ENCODE measurements at places on chromosomes 5 and 9.

GRCh38 chr5:90873033-90873517, 314.5 kb downstream of the ADGRV1 start:
- no peak for DNase-seq

DNA sequence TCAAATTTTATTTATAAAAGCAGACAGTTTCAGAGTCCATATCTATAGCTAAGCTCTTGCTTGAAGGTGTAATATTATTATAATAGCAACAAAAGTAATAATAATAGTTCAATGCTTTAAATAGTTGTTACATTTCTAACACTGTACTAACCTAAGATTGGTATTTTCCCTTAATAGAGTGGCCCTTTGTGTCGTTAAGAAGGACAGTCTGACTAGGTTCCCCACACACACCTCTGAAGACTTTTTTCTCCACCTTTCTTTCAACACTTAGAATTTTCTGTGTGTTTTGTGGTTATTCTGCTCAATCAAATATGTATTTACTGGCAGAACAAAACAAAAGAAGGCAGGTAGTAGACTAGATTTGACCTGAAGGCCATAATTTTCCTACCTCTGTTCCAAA, 223.2 kb upstream of the ACO1 start:
- DNase-seq, result no peak

DNA sequence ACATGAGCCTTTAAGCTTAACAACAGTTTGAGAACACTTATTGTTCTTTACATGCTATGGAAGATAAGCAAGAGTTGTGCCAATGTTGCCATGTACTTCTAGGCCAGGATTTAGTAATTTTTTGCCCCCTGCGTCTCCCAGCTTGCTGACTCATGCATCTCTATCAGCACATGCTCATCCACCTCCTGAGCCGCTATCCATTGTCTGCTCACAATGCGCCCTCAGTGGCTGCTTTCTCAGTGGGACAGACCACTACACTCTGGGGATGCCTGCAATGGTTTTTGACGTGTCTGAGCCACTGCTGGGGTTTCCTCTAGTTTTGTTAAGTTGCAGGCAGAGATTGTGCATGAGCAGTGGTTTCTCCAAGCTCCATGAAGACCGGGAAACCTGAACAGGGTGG, 50.9 kb upstream of the PHF2 start:
- DNase-seq, result no peak

- DNase-seq, result no peak
Measured at GRCh38 chr5:68680366-68680765, 413.4 kb upstream of the SLC30A5 start.

DNA sequence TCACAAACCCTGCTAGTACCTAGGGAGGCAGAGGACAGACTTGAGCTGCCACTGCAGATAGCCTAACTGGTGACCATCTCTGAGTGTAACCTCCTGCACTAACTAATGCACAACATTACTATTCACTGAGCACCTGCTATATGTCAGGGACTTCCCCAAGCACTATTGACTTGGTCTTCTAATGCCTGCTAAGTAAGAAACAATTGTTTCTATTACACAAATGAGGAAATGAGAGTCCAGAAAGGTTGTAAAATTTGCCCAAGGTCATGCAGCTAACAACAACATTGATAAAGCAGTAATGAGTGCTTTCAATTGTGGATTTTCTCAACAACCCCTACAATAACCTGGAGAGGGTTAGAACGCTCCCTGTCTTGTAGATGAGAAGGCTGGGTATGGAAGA, 183.7 kb downstream of the ZNF462 start:
- DNase-seq, result no peak

DNA sequence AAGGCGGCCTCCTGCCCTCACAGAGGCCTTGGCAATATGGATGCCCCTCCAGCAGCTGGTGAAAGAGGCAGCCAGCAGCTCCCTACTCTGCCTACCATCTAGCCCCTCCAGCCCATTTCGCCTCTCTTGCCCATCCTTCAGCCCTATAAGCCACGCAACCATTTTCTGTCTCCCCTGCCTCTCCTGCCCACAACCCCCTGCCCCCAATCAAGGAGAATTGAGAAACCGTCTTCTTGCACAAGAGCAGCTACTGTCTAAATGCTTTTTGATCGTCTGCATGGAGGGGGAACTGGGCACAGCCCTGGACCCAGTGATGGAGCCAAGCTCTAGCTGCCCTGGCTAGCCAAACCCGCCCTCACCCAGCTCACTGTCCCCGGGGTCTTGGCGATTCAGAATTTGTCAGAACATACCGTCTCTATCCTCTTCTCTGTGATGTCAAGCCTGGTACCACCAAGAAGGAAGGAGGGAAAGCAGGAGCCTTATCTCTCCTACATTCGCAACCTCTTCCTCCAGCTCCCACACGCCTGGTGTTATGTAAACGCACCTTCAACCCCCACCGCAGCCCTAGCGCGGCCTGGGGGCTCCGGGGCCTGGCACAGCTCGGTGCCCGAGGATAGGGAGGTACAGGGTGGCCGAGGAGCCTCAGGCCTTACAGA, 1.2 kb downstream of the SPRY4 start:
- no peak for DNase-seq

- DNase-seq, result no peak
Measured at GRCh38 chr5:167867281-167867680, 424.2 kb upstream of the WWC1 start.

DNA sequence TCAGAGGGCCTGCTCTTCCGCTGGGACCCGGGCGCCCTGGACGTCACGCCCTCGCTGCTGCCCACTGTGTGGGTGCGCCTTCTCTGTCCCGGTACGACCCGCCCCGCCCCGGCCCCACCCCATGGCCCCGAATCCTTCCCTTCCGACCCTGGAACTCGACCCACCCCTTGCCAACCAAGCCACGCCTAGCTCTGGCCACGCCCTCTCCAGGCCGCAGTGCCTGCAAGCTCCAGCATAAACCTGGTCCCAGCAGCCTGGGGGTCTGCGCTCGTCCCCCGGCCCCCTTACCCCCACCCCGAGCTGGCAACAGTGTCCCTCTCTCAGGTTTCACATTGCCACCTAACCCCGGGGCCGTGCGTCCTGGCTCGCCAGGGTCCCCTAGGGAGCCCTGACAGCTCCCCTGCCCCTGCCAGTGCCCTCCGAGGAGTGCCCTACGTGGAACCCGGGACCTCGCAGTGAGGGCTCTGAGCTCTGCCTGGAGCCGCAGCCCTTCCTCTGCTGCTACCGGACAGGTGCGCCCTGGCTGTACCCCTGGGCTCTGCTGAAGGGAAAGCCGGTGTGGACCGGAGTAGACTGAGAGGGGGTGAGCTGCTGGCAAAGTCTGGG, 3.4 kb downstream of the ADGRD2 start:
- no peak for DNase-seq

- DNase-seq, result no peak
Measured at GRCh38 chr5:169384661-169385060, 83.7 kb upstream of the SLIT3 start.

DNA sequence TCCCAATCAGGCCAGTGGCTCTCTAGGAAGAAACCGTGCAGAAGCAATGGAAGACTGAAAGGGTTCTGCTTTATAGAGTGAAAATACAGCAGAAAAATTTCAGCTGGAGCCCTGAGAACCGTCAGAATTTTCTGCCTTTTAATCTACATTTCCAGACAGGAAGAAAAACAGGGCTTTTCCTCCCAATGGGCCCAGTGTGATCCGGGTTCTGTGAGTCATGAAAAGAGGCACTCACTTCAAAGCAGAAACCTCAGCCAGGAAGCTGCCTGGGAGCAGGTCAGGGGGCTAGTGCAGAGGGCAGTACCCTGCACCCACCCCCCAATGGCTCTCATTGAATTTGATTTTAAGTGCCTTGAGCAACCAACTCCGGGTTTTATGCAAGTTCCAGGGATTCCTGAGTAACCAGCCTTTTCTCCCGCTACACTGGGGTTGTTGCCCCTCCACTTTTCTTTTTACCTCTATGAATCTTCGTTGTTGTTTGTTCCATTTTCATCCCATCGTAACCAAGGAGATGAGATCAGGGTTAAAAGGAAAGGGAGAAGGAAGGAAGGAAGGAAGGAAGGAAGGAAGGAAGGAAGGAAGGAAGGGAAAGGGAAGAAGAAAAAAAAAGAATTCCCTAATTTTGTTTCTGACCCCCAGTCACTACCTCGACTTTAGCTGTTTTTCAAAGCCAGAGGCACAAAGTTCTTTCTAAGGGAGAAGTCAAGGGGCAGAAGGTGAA, 1.3 kb downstream of the BARHL1 start:
- no peak for DNase-seq

DNA sequence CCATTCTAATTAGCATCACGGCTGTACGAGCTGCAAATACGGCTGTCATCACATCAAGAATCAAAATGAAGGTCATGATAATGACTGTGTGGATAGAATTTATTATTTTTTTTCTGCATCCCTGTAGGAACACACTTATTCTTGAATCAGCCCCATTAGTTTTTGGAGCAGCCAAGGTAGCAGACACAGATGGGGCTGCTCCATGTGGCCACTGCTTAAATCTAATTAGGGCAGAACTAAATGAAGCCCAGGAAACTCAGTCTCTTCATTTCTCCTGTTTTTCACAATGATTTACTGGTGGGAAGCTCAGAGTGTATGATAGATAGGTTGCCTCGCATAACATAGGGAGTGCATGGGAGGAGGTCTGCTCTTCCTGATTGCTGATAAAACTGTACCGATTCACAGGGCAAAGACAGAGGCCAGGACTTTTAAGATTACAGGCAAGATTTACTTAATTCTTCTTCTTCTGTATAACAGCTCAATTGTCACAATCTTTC, 275.5 kb downstream of the GLIS3 start:
- no peak for DNase-seq

DNA sequence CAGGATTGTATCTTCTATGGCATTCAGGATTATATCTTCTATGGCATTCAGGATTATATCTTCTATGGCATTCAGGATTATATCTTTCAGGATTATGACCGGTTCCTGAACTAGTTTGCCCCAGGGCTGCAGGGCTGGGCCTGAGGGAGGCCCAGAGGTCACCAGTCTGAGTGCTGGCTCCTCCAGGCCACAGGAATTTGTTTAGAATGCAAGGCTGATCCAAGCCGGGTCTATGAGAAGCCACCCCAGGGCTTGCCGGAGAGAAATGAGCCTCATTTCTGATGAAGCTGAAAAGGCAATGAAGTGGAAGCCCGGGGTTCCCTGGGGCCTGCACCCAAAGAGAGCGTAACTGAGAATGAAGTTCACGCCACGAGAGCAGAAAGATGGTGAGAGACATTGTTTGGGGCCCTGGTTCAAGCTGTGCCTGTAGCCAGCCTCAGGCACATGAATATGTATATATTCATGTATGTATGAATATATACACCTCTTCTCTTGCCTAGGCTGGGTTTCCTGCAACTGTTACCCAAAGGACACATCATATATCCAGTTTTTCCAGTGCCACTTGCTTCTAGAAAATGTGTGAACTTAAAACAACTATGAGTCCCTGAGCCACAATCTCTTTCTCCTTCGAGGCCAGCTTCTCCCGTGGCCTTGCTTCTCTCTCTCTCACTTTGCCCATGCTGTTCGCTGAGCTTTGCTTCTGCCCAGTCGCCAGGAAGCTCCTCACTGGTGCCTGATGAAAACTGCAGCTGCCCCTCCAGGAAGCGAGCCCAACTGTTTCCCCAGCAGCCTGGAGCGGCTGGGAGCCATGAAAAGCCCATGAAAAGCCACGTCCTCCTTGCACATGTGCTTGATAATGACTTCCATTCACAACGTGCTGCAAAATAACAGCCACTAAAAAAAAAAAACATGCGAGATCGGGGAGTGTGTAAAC, 62.3 kb downstream of the GTF3C4 start:
- no peak for DNase-seq

GRCh38 chr9:87305151-87305550, 192.5 kb upstream of the DAPK1 start:
- no peak for DNase-seq

- DNase-seq, result no peak
Measured at GRCh38 chr5:153632748-153633290, 142.3 kb downstream of the GRIA1 start.

- no peak for DNase-seq
Measured at GRCh38 chr5:138725153-138725817, 27.9 kb upstream of the CTNNA1 start.

DNA sequence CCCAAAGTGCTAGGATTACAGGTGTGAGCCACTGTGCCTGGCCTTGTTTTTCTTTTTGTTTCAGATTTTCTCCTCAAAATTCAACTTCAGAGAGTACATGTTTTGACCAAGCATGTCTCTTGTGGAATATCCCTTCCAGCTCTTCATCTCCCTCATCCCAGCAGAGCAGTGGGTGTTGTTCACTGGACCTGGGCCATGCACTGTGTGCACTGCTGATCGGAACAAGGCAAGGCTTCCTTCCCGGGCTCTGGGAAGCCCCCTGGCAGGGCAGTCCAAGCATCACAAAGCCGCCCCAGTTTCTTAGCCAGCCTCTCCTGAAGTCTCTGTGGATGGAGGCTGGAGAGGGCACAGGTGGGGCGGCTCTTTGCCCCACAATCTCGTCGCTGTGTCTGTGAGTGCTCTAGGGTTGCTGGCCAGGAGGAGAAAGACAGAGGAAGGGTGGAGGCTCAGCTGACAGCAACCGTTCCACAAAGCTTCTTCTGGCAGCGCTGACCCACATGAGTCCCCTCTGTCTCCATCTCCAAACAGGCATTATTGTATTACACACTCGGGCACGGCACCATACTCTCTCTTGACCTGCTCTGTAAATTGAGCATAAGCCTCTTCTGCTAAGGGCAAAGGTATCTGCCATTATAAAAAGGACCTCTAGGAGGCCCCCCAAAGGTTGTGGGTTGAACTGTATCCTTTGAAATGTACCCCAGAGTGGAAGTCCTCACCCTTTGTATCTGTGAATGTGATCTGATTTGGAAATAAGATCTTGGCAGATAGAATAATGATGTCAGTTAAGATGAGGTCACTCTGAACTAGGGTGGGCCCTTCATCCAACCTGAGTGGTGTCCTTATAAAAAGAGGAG, 89.6 kb downstream of the TARS1 start:
- no peak for DNase-seq

- no peak for DNase-seq
Measured at GRCh38 chr5:149651686-149652085, 70.4 kb downstream of the ARHGEF37 start.

GRCh38 chr5:56815658-56816545, 553 bp downstream of the MAP3K1 start:
- no peak for DNase-seq

GRCh38 chr9:3650994-3651622, 125.3 kb upstream of the RFX3 start:
- DNase-seq, result no peak

DNA sequence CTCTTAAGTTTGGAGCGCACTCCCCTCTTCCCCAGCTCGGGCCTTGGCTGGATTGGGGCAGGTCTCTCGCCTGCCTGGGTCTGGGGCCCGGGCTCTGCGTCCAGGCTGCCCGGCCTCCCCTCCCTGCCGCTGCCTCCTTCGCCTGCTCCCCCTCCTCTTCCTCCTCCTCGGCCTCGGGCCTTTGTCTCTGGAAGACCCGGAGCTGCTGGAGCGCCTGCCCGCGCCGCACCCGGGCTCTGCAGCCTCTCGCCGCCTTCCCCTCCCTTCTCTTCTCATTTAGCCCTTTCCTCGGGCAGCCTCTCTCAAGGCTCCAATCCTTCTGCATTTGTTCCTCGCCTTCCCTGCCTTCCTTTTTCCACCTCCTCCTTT, 218.5 kb downstream of the C9orf50 start:
- DNase-seq, result no peak

DNA sequence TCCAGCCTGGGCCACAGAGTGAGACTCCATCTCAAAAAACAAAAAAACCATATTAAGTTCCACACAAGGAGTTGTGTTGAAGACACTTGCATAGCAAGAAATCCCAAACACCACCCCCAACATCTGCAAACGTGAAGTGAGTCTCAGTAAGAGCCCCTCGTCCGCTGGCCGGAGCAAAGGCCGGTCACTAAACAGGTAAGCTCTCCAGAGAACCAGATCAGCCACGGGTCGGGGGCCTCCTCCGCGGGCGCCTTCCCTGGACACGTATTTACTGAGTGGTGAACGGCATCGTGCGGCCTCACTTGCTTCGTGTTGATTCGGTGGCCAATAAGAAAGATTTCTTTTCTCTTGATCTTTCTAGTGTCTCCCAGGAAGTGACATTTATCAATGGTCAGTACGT, 93.6 kb downstream of the MRPL36 start:
- no peak for DNase-seq
